ENCODE measurements at places on chromosomes 11 and 22.

DNA sequence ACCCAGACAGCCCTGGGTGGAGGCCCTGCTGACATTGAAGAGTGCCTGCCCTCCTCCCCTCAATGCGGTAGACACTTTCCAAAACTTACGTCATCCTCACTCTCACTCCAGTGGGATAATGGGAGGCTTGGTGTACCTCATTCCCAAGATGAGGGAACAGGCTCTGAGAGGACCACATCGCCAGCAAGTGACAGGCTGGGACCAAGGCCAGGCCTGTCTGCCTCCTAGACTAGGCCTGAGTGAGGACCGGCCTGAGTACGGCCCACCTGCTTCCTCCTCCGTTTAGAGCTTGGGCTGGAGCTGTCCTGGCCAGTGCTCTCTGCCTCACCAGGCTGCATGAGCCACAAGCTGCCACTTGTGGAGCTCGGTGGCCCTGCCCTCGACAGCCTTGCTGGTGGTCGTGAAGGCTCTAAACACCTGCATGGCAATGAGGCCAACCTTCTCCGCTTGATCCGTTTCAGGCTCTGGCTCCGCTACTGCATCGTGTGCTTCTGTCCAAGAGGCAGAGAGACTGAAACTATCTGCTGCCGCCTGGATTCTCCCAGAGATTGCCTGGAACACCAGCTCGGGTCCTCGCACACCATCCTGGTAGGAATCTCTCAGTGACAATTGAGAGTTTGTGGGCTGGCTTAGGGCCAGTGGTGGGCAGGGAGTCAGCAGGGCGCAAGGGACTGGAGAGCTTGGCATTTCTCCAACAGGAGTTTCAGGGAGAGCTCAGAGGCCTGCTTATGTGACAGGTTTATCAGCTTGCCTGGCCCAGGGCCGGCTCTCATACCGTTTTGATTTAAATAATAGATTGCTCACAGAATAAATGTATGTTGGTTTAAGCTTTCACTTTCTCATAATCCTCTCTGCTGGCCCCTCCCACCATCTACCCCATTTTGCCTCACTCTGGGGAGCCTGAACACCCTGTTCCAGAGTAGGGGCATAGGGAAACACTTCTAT, 9.4 kb downstream of the LRRC75B start:
- no peak for DNase-seq

GRCh38 chr11:12642806-12643428, 31.3 kb upstream of the TEAD1 start:
- DNase-seq: no peak

GRCh38 chr11:57498540-57498939, 17.0 kb downstream of the SLC43A1 start:
- DNase-seq: no peak

DNA sequence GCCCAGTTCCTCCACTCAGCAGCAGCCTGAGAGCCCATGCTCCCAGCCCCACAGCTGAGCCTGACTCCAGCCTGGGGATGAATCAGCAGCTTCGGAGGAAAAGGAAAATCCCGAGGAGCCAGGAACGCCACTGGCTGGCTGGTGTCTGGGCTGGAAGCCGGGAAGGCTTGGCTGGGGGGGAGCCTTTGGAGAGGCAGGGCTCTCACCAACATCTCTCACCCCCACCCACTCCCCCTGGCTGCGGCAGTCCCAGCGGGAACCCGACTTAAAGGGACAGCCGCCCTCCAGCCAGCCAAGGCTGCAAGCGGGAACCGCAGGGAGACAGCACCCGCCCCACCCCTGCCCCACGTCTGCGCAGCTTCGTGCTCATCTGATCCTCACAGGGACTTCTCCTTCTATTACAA, 28.4 kb downstream of the KIAA0930 start:
- no peak for DNase-seq

DNA sequence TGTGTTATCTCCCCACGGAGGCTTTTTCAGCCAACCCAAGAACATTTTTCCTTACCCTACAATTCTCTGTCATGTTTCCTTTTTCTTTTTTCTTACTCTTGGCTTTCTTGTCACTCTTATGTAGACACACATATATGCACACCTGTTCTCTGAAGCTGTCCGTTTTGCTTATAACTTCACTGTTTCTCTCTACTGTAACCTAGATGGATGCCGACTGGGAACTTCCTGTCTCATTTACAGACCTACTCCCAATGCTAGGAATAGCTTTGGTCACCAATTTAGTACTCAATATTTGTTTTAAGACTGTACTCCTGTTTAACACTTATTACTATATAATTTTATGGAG, 9.9 kb upstream of the CASP12 start:
- no peak for DNase-seq

GRCh38 chr11:105156720-105157119, 17.2 kb upstream of the CARD18 start:
- no peak for DNase-seq

DNA sequence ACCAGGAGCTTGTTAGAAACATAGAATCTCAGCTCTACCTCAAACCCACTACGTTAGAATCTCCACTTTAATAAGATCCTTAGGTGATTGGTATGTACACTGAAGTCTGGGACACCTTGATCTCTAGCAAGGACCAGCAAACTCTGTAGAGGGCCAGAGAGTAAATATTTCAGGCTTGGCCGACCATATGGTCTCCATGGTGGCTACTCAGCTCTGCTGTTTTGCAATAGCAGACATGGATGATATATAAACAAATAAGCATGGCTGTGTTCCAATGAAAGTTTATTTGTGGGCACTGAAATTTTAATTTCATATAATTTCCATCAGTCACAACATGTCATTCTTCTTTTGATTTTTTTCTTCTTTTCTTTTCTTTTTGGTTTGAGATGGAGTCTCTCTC, 23.9 kb downstream of the UBASH3B start:
- DNase-seq: no peak

GRCh38 chr22:43060183-43060582, 29.0 kb downstream of the TTLL1 start:
- DNase-seq: no peak

GRCh38 chr11:2406878-2407410, 6.4 kb downstream of the TSSC4 start:
- no peak for DNase-seq

GRCh38 chr11:80773919-80774318, 1333.1 kb upstream of the TENM4 start:
- no peak for DNase-seq

- DNase-seq: no peak
Measured at GRCh38 chr22:35918456-35918855, 110.2 kb downstream of the RBFOX2 start.

- DNase-seq: no peak
Measured at GRCh38 chr11:79412761-79413160, 28.1 kb downstream of the TENM4 start.

- DNase-seq: no peak
Measured at GRCh38 chr22:33605221-33605620, 315.1 kb downstream of the LARGE1 start.

DNA sequence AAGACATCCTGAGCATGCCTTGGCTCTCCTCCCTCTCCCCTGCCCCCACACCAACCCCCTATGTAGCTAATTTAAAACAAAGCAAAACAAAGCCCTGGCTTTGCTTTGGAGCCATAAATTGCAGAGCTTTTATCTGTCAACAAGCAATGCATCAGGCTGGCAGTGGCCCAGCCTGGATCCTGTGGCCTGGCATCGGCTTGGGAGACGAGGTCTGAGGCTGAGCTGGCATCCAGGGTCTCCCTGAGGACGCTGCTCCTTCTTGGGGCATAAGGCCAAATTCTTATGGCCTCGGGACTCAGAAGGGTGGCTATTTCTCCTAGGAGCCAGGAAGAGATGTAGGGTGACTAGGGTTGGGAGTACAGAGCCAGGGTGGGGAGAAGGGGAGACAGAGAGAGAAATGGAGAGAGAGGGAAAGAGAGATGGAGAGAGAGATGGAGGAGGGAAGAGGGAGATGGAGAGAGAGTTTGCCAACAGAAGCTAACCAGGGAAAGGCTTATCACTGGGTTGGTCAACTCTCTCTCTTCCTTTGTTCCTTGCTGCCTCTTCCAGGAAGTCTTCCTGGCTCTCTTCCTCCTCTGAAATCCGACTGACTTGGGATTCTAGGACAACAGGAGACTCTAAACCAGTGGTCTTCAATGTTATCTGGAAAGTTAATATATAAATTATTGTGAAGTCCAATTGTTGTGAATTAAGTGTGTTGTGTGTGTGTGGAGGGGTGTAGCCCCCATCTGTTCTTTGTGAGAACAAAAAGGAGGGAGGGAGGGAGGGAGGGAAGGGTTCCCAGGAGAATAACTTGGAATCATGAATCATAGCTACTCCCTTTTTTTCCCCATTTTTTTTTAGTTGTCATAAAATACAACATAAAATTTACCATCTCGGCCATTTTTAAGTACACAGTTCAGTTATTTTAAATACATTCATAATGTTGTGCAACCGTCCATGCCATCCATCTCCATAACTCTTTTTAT, 29.1 kb downstream of the TSPAN18 start:
- no peak for DNase-seq

Measured in CD4-positive, alpha-beta T cell (primary cell).